ENCODE measurements at places on chromosomes 1 and 21. TPM values are rescaled to one million over a fixed set of nuclear protein-coding genes. Genes with fewer than 3 reads are reported as not detected.

DNA sequence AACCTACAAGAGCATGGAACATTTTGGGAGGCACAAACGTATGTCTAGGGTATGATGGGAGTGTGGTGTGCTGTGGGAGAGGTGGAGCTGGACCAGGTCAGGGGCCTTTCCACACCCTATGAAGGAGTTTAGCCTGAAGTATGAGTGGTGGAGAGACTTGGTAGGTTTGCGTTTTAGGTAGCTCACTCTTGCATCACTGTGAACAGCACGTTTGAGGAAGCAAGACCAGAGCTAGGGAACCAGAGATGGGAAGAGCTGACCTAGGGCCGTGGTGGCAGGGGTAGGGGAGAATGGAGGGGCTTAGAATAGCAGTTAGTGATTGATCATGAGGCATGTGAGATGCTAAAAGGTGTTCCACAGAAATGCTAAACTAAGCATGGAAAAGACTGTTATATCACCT, 25.1 kb upstream of the ZFP69B start:
- peaks cover 51% of the 10 kb centered on the region for H3K36me3 ChIP-seq
- H3K4me1 ChIP-seq, result peaks cover 11% of the 10 kb centered on the region
- no peak for DNase-seq
- no peak overlapping the region for H3K4me3 ChIP-seq

DNA sequence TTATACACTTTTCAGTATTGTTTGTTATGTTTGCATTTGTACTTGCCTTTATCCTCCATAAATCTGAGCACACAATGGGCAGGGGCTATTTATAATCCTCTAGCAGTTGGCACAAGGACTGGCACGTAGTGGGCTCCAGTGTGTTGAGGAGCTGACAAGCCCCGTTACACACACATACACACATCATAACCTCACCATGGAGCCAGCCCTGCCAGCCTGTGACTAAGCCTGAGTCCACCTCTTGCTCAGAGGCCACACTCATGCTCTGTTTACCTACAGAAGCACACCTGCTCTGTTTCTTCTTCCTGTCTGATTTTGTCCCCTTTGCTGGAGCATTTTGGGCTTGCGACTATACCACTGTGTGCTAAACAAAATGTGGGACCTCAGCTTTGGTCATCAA, 64.5 kb upstream of the SPATA6 start:
- no peaks in the 10 kb centered on the region for H3K4me1 ChIP-seq
- no peaks in the 10 kb centered on the region for H3K36me3 ChIP-seq

GRCh38 chr21:21751286-21751685, 753.1 kb downstream of the NCAM2 start:
- DNase-seq, result no peak
- no peak overlapping the region for H3K27ac ChIP-seq
- H3K4me3 ChIP-seq, result no peak overlapping the region

DNA sequence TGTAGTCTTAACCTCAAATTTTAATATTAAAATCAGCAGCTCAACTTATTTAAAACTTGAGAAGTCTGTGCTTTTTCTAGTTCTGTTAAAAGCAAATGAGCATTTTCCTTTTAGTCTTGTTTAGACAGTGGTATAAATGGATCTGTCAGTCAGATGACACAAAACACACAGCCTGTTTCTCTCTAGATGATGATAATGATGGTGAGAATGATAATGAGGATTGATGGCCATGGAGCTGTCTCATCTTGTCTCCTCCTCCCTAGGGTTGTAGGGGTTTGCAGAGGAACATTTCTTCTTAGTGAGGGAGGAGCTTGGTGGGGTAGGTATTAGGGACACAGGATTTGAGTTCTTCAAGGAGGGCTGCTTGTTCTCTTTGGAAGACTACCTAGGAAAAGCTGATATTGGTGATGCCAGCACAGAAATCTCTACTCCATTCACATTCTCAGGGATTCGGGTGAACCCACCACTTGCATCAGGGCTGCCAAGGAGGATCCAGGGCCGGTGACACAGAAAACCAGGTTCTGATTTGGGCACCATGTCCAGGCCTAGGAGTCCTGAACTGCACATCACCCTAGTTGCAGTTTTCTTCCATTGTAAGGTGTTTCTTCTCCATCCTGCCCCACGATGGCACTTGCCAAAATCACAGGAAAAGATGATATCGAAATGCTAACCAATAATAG, 147.6 kb downstream of the RHOU start:
- no peaks in the 10 kb centered on the region for H3K27me3 ChIP-seq
- no peak overlapping the region for H3K4me3 ChIP-seq

DNA sequence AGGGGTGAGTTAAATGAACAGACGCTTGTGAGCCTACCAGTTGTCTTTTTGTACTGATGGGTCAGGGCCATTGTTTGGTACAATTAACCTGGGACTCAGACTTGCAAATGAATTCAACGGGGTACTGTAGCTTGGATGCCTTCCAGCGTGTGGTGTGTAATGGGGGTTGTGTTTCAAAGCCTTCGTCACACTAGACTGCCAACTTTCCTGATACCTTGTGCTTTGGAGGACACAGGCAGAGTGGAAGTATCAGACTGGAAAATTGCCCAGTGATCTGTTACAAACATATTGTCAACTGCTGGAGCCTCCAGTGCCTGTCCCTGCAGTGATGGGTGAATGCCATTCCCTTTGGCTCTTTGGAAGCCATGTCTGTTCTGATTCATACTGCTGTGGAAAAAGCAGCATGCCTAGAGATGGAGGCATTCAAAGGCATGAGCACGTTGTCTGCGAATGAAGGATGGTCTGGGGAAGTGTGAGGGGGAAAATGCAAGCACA, 384.5 kb downstream of the LMX1A start:
- H3K4me3 ChIP-seq, result no peak overlapping the region
- H3K27ac ChIP-seq, result no peak overlapping the region
- H3K36me3 ChIP-seq, result no peaks in the 10 kb centered on the region
- H3K27me3 ChIP-seq, result no peaks in the 10 kb centered on the region

GRCh38 chr1:248686815-248687214, 15.8 kb downstream of the OR14I1 start:
- H3K36me3 ChIP-seq, result no peaks in the 10 kb centered on the region
- H3K27me3 ChIP-seq, result peaks cover 8% of the 10 kb centered on the region
- no peak overlapping the region for H3K4me3 ChIP-seq
- peaks cover 6% of the 10 kb centered on the region for H3K4me1 ChIP-seq
- H3K27ac ChIP-seq, result no peak overlapping the region

- H3K36me3 ChIP-seq, result peaks cover 50% of the 10 kb centered on the region
- no peaks in the 10 kb centered on the region for H3K27me3 ChIP-seq
- no peak overlapping the region for H3K27ac ChIP-seq
- H3K4me3 ChIP-seq, result no peak overlapping the region
- DNase-seq, result no peak
- peaks cover 31% of the 10 kb centered on the region for H3K4me1 ChIP-seq
These were observed 2.3 kb downstream of the MX1 start for GRCh38 chr21:41428311-41428710.

- H3K27me3 ChIP-seq, result no peaks in the 10 kb centered on the region
- H3K4me3 ChIP-seq, result peak overlapping the region; percentile 13
- peak overlapping the region; percentile 70 for H3K27ac ChIP-seq
- H3K4me1 ChIP-seq, result peaks cover 61% of the 10 kb centered on the region
- DNase-seq, result peak; percentile 74
These were observed 30.2 kb downstream of the ADARB1 start for GRCh38 chr21:45104560-45104959.

- no peak for DNase-seq
- H3K4me1 ChIP-seq, result no peaks in the 10 kb centered on the region
- no peak overlapping the region for H3K27ac ChIP-seq
- no peak overlapping the region for H3K4me3 ChIP-seq
These were observed 526.9 kb downstream of the NEGR1 start for GRCh38 chr1:71755441-71755840.

GRCh38 chr1:109730666-109731065, 10.2 kb downstream of the GSTM3 start:
- no peaks in the 10 kb centered on the region for H3K27me3 ChIP-seq
- no peaks in the 10 kb centered on the region for H3K4me1 ChIP-seq
- H3K4me3 ChIP-seq, result no peak overlapping the region
- DNase-seq, result no peak
- no peak overlapping the region for H3K27ac ChIP-seq
- no peaks in the 10 kb centered on the region for H3K36me3 ChIP-seq

DNA sequence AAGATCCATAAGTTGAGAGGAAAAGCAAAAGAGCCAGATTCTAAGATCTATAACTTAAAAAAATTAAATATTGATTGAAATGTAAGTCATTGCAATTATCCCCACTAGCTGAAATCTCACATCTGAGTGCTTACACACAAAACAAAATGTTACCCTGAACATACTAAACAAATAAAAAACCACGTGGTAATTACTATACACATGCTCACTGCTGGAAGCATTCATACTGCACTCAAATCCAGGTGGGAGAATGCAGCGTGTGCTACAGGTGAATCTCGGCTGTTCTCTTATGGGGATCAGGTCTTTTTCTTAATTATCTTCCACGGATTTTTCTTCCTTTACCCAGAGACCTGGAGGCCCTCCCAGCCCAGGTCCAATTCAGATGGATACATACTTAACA, 74.3 kb downstream of the SDC3 start:
- H3K27ac ChIP-seq, result no peak overlapping the region
- H3K4me3 ChIP-seq, result no peak overlapping the region
- no peak for DNase-seq
- H3K36me3 ChIP-seq, result no peaks in the 10 kb centered on the region
- H3K4me1 ChIP-seq, result no peaks in the 10 kb centered on the region

DNA sequence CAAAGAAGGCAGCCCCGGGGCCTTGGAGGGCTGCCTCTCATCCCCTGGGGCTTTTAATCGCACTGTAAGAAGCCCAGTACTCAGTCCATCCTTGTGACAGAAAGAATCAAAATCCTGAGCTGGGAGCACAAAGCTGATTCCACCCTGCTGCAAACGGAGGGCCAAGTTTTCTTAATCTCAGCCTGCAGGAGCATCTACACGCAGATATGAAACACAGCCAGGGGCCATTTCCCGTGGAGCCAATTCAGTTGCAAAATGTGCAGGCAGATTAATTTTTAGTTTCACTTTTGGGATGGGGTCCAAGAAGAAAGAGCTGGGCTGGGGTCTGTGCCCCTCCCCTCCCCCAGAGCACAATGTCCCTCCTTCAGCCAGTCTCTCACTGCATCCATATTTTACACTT, 4.4 kb downstream of the LYPD8 start:
- peaks cover 13% of the 10 kb centered on the region for H3K4me1 ChIP-seq
- no peak overlapping the region for H3K4me3 ChIP-seq
- no peaks in the 10 kb centered on the region for H3K27me3 ChIP-seq
- no peaks in the 10 kb centered on the region for H3K36me3 ChIP-seq
- DNase-seq, result no peak

DNA sequence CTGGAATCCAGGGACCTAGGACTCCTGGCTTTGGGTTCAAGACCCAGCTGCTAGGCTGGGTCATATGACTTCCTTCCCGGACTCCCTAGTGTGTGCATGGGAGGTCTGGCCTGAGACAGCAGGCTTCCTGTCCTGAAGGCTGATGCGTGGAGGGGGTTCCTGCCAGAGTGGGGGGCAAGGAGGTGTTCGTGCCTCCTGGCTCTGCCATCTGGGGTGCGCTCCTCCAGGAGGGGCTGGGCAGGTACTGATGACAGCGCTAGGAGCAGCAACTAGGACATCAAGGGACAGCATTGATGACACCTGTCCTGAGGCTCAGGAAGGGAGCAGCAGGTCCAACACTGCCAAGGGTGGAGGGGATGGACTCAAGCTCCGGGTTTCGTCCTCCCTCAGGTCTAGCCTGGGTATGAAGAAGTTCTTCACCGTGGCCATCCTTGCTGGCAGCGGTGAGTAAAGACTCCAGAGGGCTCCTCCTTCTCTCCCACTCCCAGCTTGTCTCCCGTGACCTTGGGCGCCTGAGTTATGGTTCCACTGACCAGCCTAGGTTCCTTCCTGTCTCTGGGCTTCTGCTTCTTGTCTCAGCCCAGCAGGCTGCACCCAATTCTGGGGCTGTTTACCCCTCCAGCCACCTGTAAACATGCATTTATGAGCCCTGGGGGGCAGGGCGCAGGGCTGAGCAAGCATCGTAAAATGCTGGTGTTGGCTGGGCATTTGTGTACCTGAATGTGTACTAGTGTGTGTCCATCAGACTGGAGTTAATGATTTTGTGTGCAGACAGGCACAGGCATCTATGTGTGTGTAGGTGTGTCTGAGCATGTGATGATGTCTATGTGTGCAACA, 871 bp downstream of the PLA2G2F start:
- H3K27ac ChIP-seq, result no peak overlapping the region
- H3K4me3 ChIP-seq, result no peak overlapping the region
- H3K4me1 ChIP-seq, result no peaks in the 10 kb centered on the region
- peaks cover 3% of the 10 kb centered on the region for H3K27me3 ChIP-seq
- no peaks in the 10 kb centered on the region for H3K36me3 ChIP-seq

- DNase-seq, result no peak
- H3K4me1 ChIP-seq, result no peaks in the 10 kb centered on the region
- no peak overlapping the region for H3K4me3 ChIP-seq
- H3K27me3 ChIP-seq, result peaks cover 2% of the 10 kb centered on the region
- H3K36me3 ChIP-seq, result no peaks in the 10 kb centered on the region
These were observed 216.3 kb downstream of the PTPRU start for GRCh38 chr1:29452463-29453230.

GRCh38 chr1:184973272-184974055, 844 bp downstream of the NIBAN1 start:
- H3K27me3 ChIP-seq, result peaks cover 25% of the 10 kb centered on the region
- peaks cover 40% of the 10 kb centered on the region for H3K4me1 ChIP-seq
- peak overlapping the region; percentile 79 for H3K4me3 ChIP-seq
- no peaks in the 10 kb centered on the region for H3K36me3 ChIP-seq

S100A7 gene
- total RNA-seq, result not detected

OR2T29 gene
- not detected for total RNA-seq

XCL2 gene
- not detected for total RNA-seq

LHX8 gene
- not detected for total RNA-seq

GJB5 gene
- total RNA-seq, result not detected

FAM43B gene
- not detected for total RNA-seq

WNT2B gene
- 0.12 TPM for total RNA-seq

FMO5 gene
- total RNA-seq, result not detected

FHAD1 gene
- total RNA-seq, result 0.45 TPM

SGIP1 gene
- 0.07 TPM for total RNA-seq

RHD gene
- not detected for total RNA-seq
